Smooth muscle cell of bladder (primary cell): ENCODE measurements at places on chromosomes 2 and 18. TPM values are rescaled to one million over a fixed set of nuclear protein-coding genes. Genes with fewer than 3 reads are reported as not detected.

The HPCAL1 gene
- total RNA-seq, result 14.0 and 14.9 TPM in 2 replicates

The GKN2 gene
- not detected in 2 replicates for total RNA-seq

The FLACC1 gene
- total RNA-seq, result 0.28 and 0.74 TPM in 2 replicates

The KCMF1 gene
- 51.6 and 77.2 TPM in 2 replicates for total RNA-seq

The CBLN2 gene
- total RNA-seq, result under 0.01 TPM in 1 of 2 replicates, not detected in the other

The TXNDC2 gene
- under 0.01 TPM in 2 replicates for total RNA-seq

The SLC40A1 gene
- 28.0 and 103 TPM in 2 replicates for total RNA-seq

The IL1F10 gene
- total RNA-seq, result not detected in 2 replicates

The TM4SF20 gene
- under 0.01 and 0.09 TPM in 2 replicates for total RNA-seq

The HMSD gene
- total RNA-seq, result under 0.01 TPM in 2 replicates

The MBP gene
- total RNA-seq, result 13.2 and 43.8 TPM in 2 replicates

The ABI2 gene
- total RNA-seq, result 21.9 and 25.1 TPM in 2 replicates

The RGPD3 gene
- 0.09 and 0.14 TPM in 2 replicates for total RNA-seq

The SP140L gene
- 5.5 and 7.1 TPM in 2 replicates for total RNA-seq

The TSPYL6 gene
- not detected in 2 replicates for total RNA-seq

The DYSF gene
- total RNA-seq, result 0.14 and 0.65 TPM in 2 replicates
